ENCODE measurements at places on chromosomes 3 and 15. TPM values are rescaled to one million over a fixed set of nuclear protein-coding genes. Genes with fewer than 3 reads are reported as not detected.

The CHRNA7 gene
- 2.7 TPM for total RNA-seq

The TIMMDC1 gene
- total RNA-seq, result 80.0 TPM

The MRPS22 gene
- total RNA-seq, result 44.7 TPM

The KCNH8 gene
- 0.94 TPM for total RNA-seq

The IMPG2 gene
- 0.54 TPM for total RNA-seq

The AHSG gene
- total RNA-seq, result 0.92 TPM
